ENCODE measurements at places on chromosomes 16 and 17.
A peak's percentile ranks its signal among the peaks of the same experiment; 100 is the strongest.

DNA sequence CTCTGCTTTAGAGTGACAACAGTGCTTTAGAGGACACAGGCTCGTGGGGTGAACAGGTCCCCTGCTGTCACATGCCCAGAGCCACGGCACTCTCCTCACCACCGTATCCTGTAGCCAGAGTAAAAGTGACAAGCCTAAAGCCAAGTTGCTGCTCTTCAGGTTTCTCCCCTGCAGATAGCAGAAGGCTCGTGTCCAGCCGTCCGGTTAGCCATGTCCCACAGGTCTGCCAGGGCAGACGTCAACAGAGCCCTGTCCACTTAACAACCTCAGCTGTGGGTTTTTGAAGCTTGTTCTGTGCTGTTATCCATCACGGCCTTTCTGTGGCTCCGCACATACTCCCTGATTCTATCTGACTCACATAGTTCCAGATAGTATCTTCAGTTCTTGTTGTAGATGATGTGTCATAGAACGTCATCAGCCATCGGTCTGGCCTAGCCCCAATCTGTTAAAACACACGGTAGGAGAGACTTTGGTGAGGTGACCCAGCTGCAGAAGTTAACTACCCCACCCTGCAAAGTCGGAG, 100.7 kb downstream of the SOCS1 start:
- DNase-seq: peak; percentile 91

GRCh38 chr17:630801-631200, 83.8 kb downstream of the VPS53 start:
- no peak for DNase-seq

DNA sequence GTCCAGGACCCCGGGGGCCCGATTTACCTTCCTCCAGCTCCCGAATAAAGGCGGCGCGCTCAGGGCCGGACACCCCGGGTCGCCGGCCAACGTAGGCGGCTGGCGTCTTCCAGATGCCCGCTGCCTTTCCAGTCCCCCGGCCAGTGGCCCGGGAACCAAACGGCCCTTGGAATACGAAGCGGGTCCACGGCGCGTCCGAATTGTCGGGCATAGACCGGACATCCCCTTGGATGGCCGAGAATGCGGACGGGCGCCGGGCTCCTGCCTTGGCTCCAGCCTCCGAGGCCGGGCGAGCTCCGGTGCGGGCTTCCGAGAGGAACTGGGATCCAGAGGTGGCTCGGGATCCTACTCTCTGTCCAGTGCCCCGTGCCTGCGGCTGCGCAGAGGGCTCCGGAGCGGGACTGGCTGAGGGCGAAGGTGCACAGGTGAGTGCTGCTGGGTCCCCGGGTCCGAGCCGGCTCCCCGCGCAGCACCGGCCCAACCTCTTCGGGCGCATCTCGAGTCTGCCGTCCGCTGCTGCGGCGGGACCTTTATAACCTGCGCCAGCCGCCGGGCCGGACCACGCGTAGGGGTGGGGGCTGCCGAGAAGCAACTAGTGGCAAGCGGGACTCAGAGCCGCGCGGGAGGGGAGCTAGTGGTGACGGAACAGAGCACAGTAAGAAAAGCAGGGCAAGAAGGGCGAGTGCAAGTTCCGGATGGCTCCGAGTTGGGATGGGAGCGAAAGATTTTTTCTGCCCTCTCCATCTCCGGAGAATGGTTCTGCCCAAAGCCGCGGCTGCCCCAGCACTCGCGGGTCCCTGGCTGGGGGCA, at the start of gene HAP1:
Gene HAP1 (minus strand): TSS at position 505 of the 810 bp plus-strand sequence. CDS start 9 bp downstream, at position 496.
- peak; percentile 12 for DNase-seq

DNA sequence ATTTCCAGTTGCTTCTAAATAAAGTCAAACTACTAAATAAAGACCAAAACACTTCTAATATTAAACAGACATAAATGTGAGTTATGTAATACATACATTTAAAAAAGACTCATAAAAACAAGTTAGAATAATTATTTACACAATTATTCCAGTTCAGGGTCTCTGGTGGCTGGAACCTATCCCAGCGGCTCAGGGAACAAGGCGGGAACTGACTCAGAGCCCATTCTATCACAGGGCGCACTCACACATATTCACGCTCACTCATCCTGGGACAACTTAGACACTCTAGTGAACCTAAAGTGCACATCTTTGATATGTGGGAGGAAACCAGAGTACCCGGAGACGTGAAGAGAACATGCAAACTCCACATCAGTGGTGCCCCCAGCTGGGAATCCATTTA, 25.0 kb downstream of the PLXDC1 start:
- DNase-seq: no peak

- no peak for DNase-seq
Measured at GRCh38 chr17:9181640-9182039, 160.3 kb downstream of the NTN1 start.

DNA sequence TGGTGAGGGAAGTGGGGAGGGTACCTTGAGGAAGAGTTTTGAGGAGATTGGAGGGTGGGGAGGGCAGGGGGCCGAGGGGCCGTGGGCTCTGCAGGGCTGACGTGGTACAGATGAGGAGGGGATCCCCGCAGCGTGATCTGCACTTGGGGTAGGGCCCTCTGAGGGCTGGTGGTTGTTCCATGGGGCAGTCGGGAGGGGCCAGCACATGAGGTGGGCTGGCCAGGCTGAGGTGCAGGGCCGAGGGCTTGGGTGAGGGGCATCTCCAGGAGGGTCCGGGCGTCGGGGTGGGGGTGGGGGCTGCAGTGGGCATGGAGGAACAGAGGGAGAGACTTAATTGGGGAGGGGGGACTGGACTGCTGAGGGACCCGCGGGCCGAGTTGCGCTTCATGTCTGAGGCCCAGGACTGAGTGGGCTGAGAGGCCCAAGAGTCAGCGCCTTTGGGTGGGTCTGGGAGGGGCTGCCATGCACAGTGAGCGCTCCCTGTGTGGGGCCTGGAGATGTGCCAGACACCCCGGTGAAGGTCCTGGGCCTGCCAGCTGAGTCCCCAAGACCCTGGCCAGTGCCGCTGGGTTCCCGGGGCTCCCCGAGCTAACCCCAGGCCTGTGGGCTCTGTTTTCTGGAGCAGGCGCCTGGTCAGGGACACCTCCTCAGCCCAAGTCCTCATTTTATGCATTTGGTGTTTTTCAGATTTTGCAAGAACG, 13.3 kb downstream of the PRSS27 start:
- DNase-seq: no peak

DNA sequence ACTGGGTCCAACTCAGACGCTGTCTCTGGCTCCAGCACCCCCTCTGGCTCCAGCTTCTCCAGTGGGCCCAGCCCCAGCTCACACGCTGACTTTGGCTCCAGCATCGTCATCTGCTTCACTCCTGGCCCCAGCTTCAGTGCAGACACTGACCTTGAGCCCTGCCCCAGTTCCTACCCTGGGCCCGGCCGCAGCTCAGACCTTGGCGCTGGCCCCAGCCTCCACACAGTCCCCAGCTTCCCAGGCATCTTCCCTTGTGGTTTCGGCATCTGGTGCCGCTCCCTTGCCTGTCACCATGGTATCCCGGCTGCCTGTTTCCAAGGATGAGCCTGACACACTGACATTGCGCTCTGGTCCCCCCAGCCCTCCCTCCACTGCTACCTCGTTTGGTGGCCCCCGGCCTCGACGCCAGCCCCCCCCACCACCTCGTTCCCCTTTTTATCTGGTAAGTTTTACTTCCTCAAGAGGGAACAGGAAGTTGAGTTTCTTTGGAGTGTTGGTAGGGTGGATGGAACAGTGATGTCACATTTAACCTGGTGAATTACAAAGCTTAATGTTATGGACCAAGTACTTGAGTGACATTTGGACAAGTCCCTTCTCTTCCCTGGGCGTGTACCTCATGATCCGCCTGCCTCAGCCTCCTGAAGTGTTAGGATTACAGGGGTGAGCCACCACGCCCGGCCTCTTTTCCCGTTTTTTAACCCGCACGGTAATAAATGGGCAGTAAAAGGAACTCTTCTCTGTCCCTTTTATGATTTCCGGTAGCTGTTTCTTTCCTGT, 23.4 kb upstream of the PHKG2 start:
- no peak for DNase-seq

DNA sequence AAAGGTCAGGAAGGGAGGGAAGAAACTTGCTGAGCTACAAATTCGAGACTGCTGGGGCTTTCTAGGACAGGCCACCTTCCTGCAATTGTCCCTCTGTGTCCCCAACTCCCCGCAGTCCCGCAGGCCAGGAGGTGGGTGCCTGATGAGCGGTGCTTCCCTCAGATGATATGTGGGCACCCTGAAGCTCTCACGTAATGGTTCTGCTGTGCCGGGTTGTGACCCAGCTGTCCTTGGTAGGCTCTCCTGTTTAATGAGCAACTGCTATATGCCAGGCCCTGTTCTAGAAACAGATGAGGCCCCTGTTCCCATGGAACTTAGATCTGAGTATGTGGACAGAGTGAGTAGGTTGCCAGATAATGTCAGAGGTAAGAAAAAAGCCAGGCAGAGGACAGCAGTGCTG, 22.0 kb upstream of the MYO15B start:
- DNase-seq: no peak

- DNase-seq: peak; percentile 2
Measured at GRCh38 chr17:6713130-6713917, at the start of gene SLC13A5. TSS of gene SLC13A5 (minus strand) at chr17:6713369. CDS start at chr17:6713333, 36 bp downstream.

DNA sequence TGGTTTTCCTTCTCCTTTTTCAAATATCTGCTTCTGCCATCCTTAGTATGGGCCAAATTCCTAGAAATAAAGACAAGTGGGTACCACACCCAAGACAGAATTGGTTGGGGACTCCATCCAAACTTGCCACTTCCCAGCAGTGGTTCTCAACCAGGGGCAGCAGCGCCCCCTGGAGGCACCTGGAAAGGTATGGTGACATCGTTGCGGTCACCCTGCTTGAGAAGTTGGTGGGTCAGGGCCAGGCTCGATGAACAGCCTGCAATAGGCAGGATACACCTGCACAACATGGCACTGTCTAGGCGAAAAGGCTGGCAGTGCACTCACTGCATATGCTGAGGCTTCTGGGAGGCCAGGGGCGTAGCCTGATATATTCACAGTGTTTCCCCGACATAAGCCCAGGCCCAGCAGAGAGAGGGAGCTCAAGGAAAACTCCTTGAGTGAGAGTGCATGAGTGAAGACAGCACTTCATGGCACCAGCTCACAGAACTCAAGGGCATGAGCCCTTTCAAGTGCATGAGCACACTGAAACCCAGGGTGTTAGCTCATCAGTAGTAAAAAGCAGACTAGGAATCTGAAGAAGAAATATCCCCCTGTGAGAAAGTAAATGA, 57.7 kb downstream of the CMC2 start:
- DNase-seq: peak; percentile 46

GRCh38 chr16:89371968-89372634, 118.3 kb downstream of the ANKRD11 start:
- DNase-seq: peak; percentile 57

DNA sequence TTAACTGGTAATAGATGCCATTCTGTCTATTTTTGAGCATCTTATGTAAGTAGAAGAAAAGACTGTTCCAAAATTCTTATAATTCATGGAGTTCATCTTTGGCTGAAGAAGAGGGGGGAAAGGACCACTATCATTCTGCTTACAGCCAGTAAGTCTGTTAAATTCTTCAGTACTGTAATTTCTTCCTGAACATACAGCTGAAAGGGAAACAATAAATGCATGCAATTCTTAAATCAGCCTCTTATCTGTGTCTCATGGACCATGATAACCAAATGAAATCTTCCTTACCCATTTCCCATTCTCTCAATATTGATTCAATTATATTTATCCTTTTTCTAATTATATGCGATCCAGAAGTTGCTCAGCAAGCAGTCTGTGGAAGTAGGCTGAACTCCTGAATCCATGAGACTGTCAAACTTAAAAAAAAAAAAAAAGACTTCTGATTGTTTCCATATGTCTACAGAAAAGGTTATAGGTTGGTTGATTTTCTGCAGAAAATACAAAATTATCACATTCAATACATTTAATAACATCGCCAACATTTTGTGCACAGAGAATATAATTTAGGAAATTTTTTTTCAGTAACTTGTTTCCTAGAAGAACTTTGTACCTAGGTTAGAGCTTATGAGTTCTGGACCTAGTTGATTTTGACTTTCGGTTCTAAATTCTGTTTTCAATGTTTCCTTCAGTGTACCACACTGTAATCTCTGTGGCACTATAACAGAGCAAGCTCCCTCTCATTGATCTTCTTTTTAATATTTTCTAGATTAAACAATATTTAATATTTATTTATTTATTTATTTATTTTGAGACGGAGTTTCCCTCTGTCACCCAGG, 1.2 kb upstream of the ABCA9 start:
- no peak for DNase-seq

- DNase-seq: no peak
Measured at GRCh38 chr17:73058022-73058421, 34.5 kb downstream of the SLC39A11 start.

GRCh38 chr17:18005496-18005895, 32.8 kb downstream of the DRC3 start:
- no peak for DNase-seq

- peak; percentile 49 for DNase-seq
Measured at GRCh38 chr17:80866050-80866793, 125.4 kb upstream of the CHMP6 start.

DNA sequence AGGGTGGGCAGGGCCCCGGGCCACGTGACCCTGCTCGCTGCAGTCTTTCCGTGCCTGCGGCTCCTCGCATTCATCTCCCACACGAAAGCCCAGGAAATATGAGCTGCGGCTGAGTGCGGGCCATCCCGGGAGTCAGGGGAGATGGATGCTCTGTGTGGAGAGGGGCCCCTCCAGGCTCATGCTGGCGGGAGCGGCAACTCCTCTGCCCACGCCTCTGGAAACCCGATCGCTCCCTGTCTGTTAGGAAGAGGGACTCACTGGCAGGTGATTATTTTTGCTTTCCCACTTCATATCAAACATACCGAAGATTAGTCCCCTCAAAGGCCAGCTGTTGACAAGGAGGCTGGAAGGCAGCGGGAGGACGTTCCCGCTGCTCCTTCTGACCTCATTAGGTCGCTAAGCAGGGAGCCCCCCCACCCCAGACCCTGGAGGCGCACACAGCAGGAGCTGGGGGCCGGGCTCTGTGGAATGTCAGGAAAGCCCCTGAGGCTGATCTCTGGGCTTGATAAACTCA, 228.5 kb downstream of the FOXL1 start:
- DNase-seq: peak; percentile 41

- DNase-seq: no peak
Measured at GRCh38 chr16:10598157-10598556, 17.8 kb upstream of the EMP2 start.

GRCh38 chr16:19138601-19139000, 24.8 kb downstream of the ITPRIPL2 start:
- DNase-seq: peak; percentile 59

DNA sequence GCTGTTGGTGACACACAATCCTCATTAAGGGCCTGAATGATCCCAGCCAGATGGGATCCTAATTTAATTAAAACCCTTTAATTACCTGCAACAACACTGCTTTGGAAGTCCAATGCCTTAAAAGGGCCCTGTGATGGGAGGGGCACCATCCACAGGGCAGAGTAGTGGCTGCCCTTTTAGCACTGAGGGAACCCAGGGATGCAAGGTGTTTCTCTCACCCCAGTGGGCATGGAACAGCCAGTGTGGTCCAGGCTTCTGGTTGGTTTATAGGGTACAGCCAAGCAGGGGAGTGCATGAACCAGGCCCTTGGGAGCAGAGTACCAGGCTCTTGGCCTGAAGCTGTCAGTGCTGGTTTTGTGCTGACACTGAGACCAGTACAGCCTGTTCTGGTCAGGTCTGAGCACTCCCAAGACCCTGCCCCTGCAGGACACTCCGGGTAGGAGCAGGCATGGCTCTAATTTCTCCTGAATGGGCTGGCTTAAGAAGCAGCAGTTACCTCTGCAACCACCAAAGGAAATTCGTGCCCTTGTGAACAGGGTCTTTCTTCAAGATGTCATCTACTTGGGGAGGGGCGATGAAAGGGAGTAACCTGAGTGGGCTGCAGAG, 9.9 kb downstream of the NXPH3 start:
- DNase-seq: no peak

- no peak for DNase-seq
Measured at GRCh38 chr16:2056681-2057407, 9.1 kb downstream of the TSC2 start.

All from amniotic epithelial cell (primary cell).